Glomerular endothelial cell (primary cell): ENCODE measurements at places on chromosomes 13 and 19. TPM values are rescaled to one million over a fixed set of nuclear protein-coding genes. Genes with fewer than 3 reads are reported as not detected.

CEACAM19 gene
- 4.4 and 9.0 TPM in 2 replicates for total RNA-seq

ATP4A gene
- not detected in 2 replicates for total RNA-seq

NR1H2 gene
- total RNA-seq: 65.8 and 68.7 TPM in 2 replicates

DNA sequence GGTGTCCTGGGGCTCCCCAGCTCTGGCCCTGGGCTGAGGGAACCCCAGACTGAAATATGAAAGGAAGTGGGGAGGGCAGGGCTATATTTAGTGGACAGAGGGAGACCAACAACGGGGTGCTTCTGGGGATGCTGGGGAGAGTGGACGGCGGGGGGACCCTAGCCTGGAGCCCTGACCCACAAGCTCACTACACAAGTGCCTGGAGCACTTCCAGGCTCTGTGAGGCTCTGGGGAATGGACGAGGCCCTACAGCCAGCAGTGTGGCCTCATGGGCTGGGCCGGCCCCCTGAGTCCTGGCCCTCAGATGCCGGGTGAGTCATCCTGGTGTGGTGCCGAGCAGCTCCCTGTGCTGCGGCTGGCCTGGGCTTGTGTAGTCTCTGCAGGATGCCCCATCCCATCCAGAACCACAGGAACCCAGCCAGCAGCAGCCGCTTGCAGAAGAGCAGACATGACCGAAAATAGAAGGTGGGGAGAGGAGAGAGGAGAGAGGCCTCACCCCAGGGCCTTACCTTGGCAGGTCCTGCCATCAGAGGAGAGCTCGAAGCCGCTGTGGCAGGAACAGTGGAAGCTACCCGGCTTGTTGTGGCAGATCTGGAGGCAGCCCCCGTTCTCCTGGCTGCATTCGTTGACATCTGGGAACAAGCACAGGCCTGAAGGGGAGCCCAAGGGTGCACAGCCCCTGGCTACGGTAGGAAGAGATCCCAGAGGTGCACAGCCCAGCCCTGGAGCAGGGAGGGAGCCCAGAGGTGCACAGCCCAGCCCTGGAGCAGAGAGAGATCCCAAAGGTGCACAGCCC is 26.1 kb downstream of the GAS6 start:
- peak; percentile 39 for DNase-seq

DNA sequence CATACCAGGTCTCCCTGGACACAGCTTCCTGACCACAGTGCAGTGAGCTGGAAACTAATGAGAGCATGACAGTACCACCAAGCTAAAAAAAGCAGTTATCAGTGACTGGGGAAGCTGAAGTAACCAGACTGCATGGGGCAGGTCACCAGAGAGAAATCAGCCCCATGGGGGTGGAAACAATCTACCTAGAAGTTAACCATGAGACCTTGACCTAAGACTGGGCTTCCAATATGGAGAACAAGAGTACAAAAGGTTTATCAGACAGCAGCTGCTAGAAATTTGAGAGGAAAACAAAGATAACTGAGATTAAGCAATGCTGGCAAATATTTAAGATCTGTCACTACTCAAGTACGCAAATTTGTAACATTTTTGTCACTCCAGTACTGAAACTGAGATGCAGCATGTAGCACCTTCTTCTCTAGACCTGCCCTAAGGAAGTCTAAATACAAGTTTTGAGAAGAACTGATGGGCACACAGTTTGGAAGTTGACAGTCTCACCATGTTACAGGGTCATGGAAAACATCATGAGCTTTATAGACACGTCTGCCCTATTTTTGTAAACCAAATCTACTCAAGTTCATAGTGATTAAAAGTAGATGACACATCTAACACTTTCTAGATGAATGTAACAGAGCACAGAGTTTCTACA is 2641.8 kb upstream of the PCDH20 start:
- no peak for DNase-seq
